NCI-H446 (cell line): ENCODE measurements at places on chromosomes 1 and 21.

GRCh38 chr1:43880604-43881003 is 53.0 kb upstream of the ARTN start:
- no peak for DNase-seq

- no peak for DNase-seq
Observed at GRCh38 chr1:184649451-184649888, 105.2 kb downstream of the EDEM3 start.

DNA sequence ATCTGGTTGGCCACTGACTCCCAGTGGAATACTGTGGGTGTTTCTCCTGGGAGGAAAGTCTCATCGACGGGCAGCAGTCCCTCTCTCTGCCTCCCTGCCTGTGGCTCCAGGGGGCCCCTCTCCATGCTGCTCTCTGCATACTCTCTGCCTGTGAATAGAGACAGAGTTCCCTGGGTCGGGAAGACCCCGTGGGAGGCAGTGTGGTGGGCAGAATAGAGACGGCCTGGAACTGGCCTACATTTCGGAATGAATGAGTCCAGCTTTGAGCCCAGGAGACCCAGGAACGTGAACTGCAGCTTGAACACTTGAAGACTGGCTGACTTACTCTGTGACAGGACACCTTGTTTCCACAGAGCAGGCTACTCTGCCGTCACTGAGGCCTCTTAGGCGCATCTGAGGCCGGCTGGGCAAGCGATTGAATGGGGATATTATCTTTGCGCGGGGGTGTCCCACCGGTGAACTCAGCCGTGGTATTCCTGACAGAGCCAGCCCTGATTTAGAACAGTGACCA is 64.0 kb downstream of the KIF21B start:
- DNase-seq = no peak

DNA sequence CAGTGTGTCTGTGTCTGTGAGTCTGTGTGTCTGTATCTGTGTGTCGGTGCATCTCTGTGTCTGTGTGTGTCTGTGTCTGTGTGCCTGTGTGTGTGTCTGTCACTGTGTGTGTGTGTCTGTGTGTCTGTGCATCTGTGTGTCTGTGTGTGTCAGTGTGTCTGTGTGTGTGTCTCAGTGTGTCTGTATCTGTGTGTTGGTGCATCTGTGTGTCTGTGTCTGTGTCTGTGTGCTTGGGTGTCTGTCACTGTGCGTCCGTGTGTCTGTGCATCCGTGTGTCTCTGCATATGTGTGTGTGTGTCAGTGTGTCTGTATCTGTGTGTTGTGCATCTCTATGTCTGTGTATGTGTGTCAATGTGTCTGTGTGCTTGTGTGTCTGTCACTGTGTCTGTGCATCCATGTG is 44.7 kb upstream of the POFUT2 start:
- no peak for DNase-seq

GRCh38 chr1:65395887-65396612 is 24.4 kb upstream of the LEPR start:
- no peak for DNase-seq

DNA sequence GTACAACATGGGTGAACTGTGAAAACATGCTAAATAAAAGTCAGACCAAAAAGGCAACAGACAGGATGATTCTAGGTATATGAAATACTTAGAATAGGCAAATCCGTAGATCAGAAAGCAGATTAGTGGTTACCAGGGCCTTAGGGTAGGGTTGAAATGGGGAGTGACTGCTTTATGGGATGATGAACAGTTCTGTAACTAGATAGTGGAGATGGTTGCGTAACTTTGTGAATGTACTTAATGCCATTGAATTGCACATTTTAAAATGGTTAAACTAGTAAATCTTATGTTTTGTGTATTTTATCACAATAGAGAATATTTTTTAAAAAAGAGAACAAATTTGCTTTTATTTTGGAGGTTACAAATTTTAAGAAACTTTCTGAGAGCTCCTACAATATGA is 17.4 kb downstream of the ZNF326 start:
- no peak for DNase-seq
